Aorta (tissue), 5 donors: ENCODE measurements at places on chromosomes 2 and 18. TPM values are rescaled to one million over a fixed set of nuclear protein-coding genes. Genes with fewer than 3 reads are reported as not detected.

GRCh38 chr2:136766073-136766404, 694 bp downstream of the THSD7B start:
- no peaks in the 10 kb centered on the region for H3K4me1 ChIP-seq
- H3K4me3 ChIP-seq, result peak overlapping the region; percentile 57
- DNase-seq, result no peak
- H3K36me3 ChIP-seq, result no peaks in the 10 kb centered on the region
- H3K27ac ChIP-seq, result no peak overlapping the region

DNA sequence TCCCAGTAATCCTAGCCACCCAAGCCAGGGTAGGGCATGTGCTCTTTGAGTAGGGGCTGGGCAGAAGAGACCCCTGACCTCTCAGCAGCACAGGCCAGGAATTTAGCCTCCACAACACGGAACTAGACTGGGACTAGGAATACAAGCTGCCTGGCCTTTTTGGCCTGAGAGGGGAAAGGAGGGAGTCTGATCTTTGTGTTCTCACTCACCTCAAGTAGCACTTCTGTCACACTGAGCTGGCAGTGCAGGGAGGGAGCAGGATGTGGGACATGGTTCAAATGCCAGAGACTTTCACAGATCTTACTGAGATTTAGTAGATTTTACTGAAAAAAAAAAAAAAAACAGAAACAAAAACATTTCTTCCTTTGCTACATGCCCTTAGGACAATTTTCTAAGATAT, 395.2 kb downstream of the CMPK2 start:
- no peaks in the 10 kb centered on the region for H3K27me3 ChIP-seq
- no peak for DNase-seq
- no peaks in the 10 kb centered on the region for H3K36me3 ChIP-seq
- H3K4me3 ChIP-seq, result no peak overlapping the region
- H3K4me1 ChIP-seq, result no peaks in the 10 kb centered on the region

DNA sequence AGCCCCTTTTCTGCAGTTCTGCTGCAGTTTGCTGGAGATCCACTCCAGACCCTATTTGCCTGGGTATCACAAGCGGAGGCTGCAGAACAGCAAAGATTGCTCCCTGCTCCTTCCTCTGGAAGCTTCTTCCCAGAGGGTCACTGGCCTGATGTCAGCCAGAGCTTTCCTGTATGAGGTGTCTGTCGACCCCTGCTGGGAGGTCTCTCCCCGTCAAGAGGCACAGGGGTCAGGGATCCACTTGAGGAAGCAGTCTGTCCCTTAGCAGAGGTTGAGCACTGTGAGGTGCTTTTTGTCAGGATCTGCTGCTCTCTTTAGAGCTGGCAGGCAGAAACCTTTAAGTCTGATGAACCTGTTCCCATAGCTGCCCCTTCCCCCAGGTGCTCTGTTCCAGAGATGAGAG, 42.0 kb upstream of the MYL1 start:
- no peak overlapping the region for H3K4me3 ChIP-seq
- no peaks in the 10 kb centered on the region for H3K36me3 ChIP-seq
- H3K27me3 ChIP-seq, result no peaks in the 10 kb centered on the region
- DNase-seq, result no peak
- no peaks in the 10 kb centered on the region for H3K4me1 ChIP-seq

DNA sequence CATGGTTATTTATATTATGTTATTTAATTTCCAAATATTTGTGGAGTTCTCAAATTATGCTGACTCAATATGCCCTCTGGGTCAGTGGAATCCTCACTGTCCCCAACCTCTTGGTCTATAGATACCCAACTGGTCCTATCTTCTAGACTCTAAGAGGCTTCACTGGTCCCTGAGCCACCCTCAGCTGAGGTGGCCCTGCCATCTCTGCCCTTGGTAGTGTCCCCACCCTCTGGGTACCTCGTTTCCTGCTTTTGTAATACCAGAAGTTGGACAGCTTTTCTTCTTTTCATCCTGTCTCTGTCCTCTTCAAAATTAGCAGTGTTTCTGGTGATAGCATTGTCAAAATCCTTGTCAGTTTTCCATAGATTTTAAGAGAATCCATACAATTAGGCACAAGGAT, 11.9 kb downstream of the ZSCAN30 start:
- no peak for DNase-seq
- no peaks in the 10 kb centered on the region for H3K27me3 ChIP-seq
- H3K4me1 ChIP-seq, result no peaks in the 10 kb centered on the region
- H3K4me3 ChIP-seq, result no peak overlapping the region

GRCh38 chr18:75638223-75638775, 210.8 kb upstream of the SMIM21 start:
- no peak overlapping the region for H3K27ac ChIP-seq
- H3K27me3 ChIP-seq, result no peaks in the 10 kb centered on the region
- no peak overlapping the region for H3K4me3 ChIP-seq
- H3K36me3 ChIP-seq, result no peaks in the 10 kb centered on the region

- no peaks in the 10 kb centered on the region for H3K4me1 ChIP-seq
- H3K27me3 ChIP-seq, result no peaks in the 10 kb centered on the region
- no peaks in the 10 kb centered on the region for H3K36me3 ChIP-seq
- H3K27ac ChIP-seq, result no peak overlapping the region
Observed at GRCh38 chr2:38765551-38765950, 12.5 kb upstream of the GEMIN6 start.

GRCh38 chr2:238237431-238238135, 2.3 kb downstream of the HES6 start:
- H3K4me1 ChIP-seq, result no peaks in the 10 kb centered on the region
- no peak for DNase-seq
- no peak overlapping the region for H3K27ac ChIP-seq
- H3K27me3 ChIP-seq, result no peaks in the 10 kb centered on the region
- H3K36me3 ChIP-seq, result no peaks in the 10 kb centered on the region

DNA sequence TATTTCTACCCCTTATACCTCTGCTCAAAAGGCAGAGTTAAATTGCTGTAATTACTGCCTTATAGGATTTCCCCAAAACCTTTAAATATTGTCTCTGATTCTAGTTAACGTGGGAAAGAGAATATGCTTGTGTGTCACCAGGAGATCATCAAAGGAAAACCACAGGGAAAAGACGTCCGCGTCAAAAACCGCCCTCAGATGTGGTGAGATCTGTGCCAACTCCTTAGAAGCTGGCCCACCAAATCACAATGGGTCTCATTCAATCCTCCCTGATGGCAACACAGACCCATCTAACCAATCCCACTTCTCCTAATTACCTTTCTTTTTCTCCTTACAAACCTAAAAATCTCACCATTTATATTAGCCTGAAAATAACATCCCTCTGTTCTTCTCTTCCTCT, 25.4 kb downstream of the VPS54 start:
- no peak overlapping the region for H3K4me3 ChIP-seq
- no peak overlapping the region for H3K27ac ChIP-seq
- no peaks in the 10 kb centered on the region for H3K4me1 ChIP-seq
- no peaks in the 10 kb centered on the region for H3K36me3 ChIP-seq

DNA sequence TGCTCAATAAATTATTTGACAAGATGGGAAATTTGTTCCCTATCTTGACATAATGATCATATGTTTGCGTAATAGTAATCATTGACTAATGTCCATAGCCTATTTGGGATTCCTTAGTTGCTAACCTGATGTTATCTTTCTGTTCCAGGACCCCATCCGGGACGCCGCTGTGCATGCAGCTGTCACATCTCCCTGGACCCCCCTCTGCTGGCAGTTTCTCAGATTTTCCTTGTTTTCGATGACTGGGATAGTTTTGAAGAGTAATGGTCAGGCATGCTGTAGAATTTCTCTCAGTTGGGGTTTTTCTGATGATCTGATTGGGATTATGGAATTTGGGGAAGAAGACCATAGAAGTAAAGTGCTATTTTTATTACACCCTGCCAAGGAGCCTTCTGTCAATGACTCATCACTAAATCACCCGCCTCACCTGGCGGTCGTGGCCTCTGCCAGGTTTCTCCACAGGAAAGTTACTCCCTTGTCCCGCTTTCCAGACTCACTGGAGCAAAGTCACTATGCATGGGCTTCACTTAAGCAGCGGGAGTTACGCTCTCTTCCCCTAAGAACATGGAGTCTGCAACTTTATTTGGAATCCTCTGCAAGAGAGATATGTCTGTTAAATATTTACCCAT, 19.9 kb upstream of the TMEM18 start:
- H3K27me3 ChIP-seq, result no peaks in the 10 kb centered on the region
- H3K27ac ChIP-seq, result no peak overlapping the region
- DNase-seq, result no peak
- H3K36me3 ChIP-seq, result no peaks in the 10 kb centered on the region

DNA sequence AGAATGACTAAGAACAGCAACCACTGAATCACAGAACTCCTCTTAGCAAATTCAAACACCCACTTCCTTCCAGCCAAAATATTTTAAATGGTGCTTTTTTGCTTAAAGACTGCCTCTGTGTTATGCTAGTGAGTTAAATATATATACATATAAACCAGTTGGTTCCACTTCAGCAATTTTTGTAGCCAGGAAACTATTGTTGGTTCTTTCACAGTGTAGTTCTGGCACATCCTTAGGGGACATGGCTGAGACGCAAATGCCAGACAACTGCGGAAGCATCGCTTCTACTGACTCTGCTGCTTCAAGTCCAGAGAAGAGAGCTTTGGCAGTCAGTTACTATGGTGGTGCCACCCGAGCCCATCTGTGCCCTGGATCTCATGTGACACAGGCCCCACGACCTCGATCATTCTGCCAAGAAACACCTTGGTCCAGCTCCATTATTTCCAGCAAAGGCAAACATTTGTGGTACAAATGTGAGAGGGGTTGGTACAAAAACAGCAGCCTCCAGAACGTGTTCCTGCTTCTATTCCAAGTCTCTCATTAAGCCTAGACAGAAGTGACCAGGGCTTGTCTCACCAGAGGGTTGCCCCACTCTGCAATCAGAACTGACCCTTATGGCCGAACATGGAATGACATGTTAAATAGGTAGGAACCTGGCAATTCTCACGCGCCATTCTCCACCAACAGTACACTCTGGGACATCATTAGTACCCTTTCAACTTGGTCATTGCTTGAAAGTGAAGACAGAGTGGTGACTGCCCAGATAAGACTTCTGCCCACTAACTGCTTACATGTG, 117.8 kb upstream of the NRP2 start:
- H3K27me3 ChIP-seq, result no peaks in the 10 kb centered on the region
- no peak for DNase-seq
- no peak overlapping the region for H3K4me3 ChIP-seq

GRCh38 chr2:201363857-201364560, 6.9 kb upstream of the FLACC1 start:
- no peak for DNase-seq
- no peaks in the 10 kb centered on the region for H3K36me3 ChIP-seq
- no peak overlapping the region for H3K4me3 ChIP-seq
- H3K4me1 ChIP-seq, result no peaks in the 10 kb centered on the region
- no peak overlapping the region for H3K27ac ChIP-seq

- DNase-seq, result no peak
- no peaks in the 10 kb centered on the region for H3K4me1 ChIP-seq
- H3K36me3 ChIP-seq, result no peaks in the 10 kb centered on the region
Observed at GRCh38 chr2:186910996-186911395, 62.0 kb upstream of the ZSWIM2 start.

DNA sequence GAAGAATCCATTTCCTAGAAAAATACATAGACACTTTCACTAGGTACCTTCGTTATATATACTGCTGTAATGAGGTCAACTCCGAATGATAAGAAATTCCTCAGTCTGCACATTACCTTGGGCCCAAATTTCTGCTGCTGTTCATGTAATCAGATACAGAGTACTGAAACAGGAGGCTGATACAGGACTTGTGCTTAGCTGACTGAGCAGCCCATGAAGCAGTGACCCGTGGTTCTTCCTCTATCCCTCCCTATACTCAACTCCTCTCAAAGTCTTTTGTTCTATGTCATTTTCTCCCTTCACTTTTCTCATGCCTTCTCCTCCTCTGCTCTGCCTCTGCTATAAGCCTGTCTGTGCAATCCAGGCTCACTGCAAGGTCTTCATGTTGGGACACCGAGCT, 57.5 kb upstream of the ST8SIA5 start:
- no peak overlapping the region for H3K4me3 ChIP-seq
- no peak for DNase-seq
- H3K27ac ChIP-seq, result no peak overlapping the region
- H3K36me3 ChIP-seq, result no peaks in the 10 kb centered on the region

GRCh38 chr18:5410582-5410981, 115.1 kb upstream of the ZBTB14 start:
- H3K27ac ChIP-seq, result no peak overlapping the region
- no peaks in the 10 kb centered on the region for H3K4me1 ChIP-seq
- no peaks in the 10 kb centered on the region for H3K27me3 ChIP-seq
- no peak overlapping the region for H3K4me3 ChIP-seq

DNA sequence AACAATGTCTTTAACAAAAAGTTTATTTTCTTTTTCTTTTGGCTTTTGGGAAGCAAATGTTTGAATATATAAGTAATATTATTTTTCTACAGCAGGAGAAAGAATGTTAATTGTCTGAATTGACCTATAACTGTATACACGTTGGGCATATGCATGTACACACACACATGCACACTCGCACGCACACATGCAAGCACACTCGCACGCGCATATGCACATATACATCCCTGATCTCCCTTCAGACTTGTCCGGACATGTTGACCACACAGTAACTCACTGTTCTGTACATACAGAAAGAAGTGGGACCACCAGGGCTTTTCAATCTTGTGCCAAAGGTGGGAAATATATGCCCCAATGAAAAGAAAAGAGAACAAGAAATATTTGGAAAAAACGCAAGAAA, 245.1 kb upstream of the APCDD1 start:
- H3K4me3 ChIP-seq, result no peak overlapping the region
- H3K4me1 ChIP-seq, result no peaks in the 10 kb centered on the region
- H3K36me3 ChIP-seq, result no peaks in the 10 kb centered on the region

DNA sequence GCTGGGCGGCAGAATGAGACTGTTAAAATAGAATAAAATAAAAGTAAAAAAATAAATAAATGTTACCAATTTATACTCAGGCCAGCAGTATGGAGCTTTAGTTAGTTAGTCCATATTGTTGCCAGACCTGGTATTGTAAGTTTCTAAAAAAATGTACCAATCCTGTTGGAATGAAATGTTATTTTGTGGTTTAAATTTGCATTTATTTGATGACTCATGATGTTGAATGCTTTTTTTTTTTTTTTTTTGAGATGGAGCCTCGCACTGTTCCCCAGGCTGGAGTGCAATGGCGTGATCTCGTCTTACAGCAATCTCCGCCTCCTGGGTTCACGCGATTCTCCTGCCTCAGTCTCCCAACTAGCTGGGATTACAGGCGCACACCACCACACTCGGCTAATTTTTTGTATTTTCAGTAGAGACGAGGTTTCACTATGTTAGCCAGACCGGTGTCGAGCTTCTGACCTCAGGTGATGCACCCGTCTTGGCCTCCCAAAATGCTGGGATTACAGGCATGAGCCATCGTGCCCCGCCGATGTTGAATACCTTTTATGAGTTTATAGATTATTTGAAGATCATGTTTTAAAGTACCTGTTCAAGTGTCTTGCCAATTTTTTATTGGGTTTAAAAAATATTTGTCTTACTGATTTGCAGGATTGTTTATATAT, 5.7 kb upstream of the PTPRN start:
- H3K36me3 ChIP-seq, result no peaks in the 10 kb centered on the region
- DNase-seq, result no peak
- no peak overlapping the region for H3K4me3 ChIP-seq
- no peaks in the 10 kb centered on the region for H3K27me3 ChIP-seq
- H3K4me1 ChIP-seq, result no peaks in the 10 kb centered on the region
- no peak overlapping the region for H3K27ac ChIP-seq

PSMA8 gene
- total RNA-seq, result not detected

VWC2L gene
- total RNA-seq, result not detected

LYG2 gene
- total RNA-seq, result not detected

SAG gene
- total RNA-seq, result not detected

TMEM182 gene
- 1.6 TPM for total RNA-seq

POTEI gene
- total RNA-seq, result 0.06 TPM

APOB gene
- 5.9 TPM for total RNA-seq

DPP4 gene
- 3.7 TPM for total RNA-seq
